ENCODE measurements at places on chromosomes 7 and 10. TPM values are rescaled to one million over a fixed set of nuclear protein-coding genes. Genes with fewer than 3 reads are reported as not detected.

- DNase-seq = no peak
These were observed 3.1 kb upstream of the STK32C start for GRCh38 chr10:132310701-132311337.

DNA sequence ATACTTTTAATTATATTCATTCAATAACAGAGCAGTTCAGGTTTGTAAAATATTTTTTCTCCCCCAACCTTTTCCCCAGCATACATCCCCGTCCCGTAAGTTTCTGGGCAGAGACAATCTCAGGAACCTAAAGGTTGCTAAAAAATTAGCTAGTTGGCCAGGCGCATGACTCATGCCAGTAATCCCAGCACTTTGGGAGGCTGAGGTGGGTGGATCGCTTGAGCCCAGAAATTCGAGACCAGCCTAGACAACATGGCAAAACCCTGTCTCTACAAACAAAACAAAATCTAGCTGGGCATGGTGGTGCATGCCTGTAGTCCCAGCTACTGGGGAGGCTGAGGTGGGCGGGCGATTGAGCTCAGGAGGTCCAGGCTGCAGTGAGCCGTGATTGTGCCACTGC, 40.2 kb downstream of the TCF7L2 start:
- no peak for DNase-seq

DNA sequence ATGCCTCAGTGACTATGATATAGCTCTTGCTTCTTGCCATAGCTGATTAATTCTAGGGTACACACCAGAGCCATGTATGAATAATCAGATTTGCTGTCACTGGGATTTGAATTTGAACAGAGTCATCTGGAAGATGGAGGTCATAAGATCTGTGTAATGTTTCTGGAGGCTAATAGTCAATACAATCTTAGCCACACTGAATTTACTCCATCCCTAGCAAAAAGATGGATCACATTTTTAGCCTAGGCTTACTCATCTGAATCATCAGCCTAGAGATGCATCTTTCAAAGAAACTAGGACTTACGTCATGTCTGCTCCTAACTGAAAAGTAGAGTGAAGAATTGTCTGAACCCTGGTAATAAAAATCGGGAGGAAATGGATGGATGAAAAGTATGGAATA, 142.3 kb upstream of the ZNF804B start:
- no peak for DNase-seq

- no peak for DNase-seq
These were observed 97.4 kb upstream of the FAM3C start for GRCh38 chr7:121493553-121493952.

CYP2C19 gene
- not detected for polyA plus RNA-seq

FAM221A gene
- polyA plus RNA-seq = 5.1 TPM
